Natural killer cell (primary cell): ENCODE measurements at places on chromosomes 2 and 18. TPM values are rescaled to one million over a fixed set of nuclear protein-coding genes. Genes with fewer than 3 reads are reported as not detected.

TUBA3E gene
- not detected for total RNA-seq

UGT1A9 gene
- total RNA-seq, result not detected

SMARCAL1 gene
- 18.7 TPM for total RNA-seq

EFHD1 gene
- total RNA-seq, result 0.58 TPM

PFN4 gene
- not detected for total RNA-seq

SLC9A2 gene
- not detected for total RNA-seq

DLGAP1 gene
- not detected for total RNA-seq

SLC14A1 gene
- total RNA-seq, result 42.2 TPM

RAB11FIP5 gene
- total RNA-seq, result 11.2 TPM

HOXD12 gene
- total RNA-seq, result not detected

CAD gene
- 24.0 TPM for total RNA-seq

IL1RL1 gene
- 2.2 TPM for total RNA-seq

TDRD15 gene
- total RNA-seq, result 0.33 TPM

ACTG2 gene
- total RNA-seq, result not detected

SCYGR4 gene
- not detected for total RNA-seq

KCNK3 gene
- not detected for total RNA-seq

ITGB6 gene
- not detected for total RNA-seq

VAMP8 gene
- total RNA-seq, result 105 TPM

CHST9 gene
- total RNA-seq, result not detected

UGT1A1 gene
- not detected for total RNA-seq

RGPD3 gene
- total RNA-seq, result 0.73 TPM

AAMP gene
- total RNA-seq, result 52.5 TPM

RAB6C gene
- total RNA-seq, result not detected

UGT1A3 gene
- not detected for total RNA-seq

NYAP2 gene
- total RNA-seq, result 0.14 TPM

CHMP3 gene
- 50.3 TPM for total RNA-seq

PDE1A gene
- not detected for total RNA-seq

GBX2 gene
- total RNA-seq, result not detected

CNDP1 gene
- total RNA-seq, result 0.60 TPM

CDK15 gene
- 2.5 TPM for total RNA-seq

DSC1 gene
- total RNA-seq, result not detected

TLX2 gene
- total RNA-seq, result 0.45 TPM

NAT8 gene
- not detected for total RNA-seq

EML4 gene
- total RNA-seq, result 136 TPM

CTLA4 gene
- total RNA-seq, result 0.31 TPM

ANKRD53 gene
- total RNA-seq, result 2.2 TPM

SLC19A3 gene
- total RNA-seq, result not detected

MALL gene
- not detected for total RNA-seq

PIEZO2 gene
- total RNA-seq, result not detected

CWC22 gene
- total RNA-seq, result 14.9 TPM

CYP1B1 gene
- total RNA-seq, result 1.4 TPM

ASXL3 gene
- total RNA-seq, result not detected

CDKL4 gene
- not detected for total RNA-seq

CHCHD5 gene
- 22.4 TPM for total RNA-seq

IL36G gene
- total RNA-seq, result not detected

SKA1 gene
- total RNA-seq, result 1.2 TPM

PER2 gene
- 32.6 TPM for total RNA-seq

TRIM54 gene
- not detected for total RNA-seq
